ENCODE measurements at places on chromosomes 3 and 15. TPM values are rescaled to one million over a fixed set of nuclear protein-coding genes. Genes with fewer than 3 reads are reported as not detected.
A peak's percentile ranks its signal among the peaks of the same experiment; 100 is the strongest.

- peaks cover 10% of the 10 kb centered on the region for H3K4me1 ChIP-seq
- DNase-seq: peak; percentile 25
- no peaks in the 10 kb centered on the region for H3K27me3 ChIP-seq
Observed at GRCh38 chr3:71684757-71685386, 40.3 kb downstream of the EIF4E3 start.

- no peak for DNase-seq
- no peak overlapping the region for H3K27ac ChIP-seq
- no peak overlapping the region for H3K4me3 ChIP-seq
- H3K36me3 ChIP-seq: peaks cover 60% of the 10 kb centered on the region
Observed at GRCh38 chr15:100572362-100572983, 29.5 kb downstream of the LINS1 start.

DNA sequence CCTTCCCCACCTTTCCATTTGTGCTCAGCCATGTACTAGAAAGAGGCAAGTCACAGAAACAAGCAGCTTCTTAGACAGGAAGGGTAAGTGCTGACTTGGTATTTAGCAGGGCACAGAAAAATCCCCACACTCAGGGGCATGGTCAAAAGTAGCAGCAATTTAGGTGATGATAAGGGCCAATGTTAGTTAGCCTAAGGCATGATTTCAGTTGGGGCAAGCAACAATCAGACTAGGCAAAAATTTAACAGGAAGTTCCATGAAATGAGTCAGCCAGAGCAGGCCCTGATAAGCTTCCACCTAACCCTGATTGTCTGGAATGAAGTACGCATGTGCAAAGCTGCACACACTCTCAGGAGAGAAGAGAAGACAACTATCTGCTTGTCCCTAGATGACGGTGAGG is 423.4 kb upstream of the UBE2E2 start:
- DNase-seq: no peak
- H3K4me3 ChIP-seq: no peak overlapping the region
- no peaks in the 10 kb centered on the region for H3K27me3 ChIP-seq
- H3K36me3 ChIP-seq: no peaks in the 10 kb centered on the region
- no peaks in the 10 kb centered on the region for H3K4me1 ChIP-seq

DNA sequence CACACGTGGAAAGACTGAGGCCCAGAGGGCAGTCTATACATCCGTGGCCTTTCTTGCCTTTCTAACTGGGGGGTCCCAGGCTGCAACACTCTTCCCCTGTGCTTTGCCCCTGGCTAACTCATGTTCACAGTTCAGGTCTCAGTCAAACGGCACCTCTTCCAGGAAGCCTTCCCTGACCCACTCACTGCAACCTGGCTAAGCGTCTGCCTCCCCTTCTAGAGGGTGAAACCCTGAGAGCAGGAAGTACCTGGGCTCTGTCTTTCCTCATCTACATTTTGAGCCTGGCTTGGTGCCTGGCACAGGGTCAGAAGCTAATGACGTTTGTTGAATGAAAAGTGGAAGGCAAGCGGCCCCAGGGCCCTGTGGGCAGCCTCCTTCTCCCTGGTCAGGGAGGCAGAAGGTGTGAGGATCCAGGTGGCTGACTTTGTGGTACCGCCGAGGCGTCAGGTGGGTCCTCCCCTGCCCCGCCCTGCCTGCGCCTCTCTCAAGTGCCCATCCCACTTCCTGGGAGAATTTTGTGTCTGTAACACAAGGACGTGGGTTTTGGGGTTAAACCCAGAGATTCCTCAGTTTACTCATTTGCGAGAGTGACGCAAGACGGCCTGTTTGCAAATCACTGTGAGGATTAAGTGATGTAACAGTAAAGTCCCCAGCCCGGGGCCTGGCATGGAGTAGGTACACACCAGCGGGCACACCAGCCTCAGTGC is 32.1 kb downstream of the DNASE1L3 start:
- H3K36me3 ChIP-seq: no peaks in the 10 kb centered on the region
- peaks cover 36% of the 10 kb centered on the region for H3K4me1 ChIP-seq
- no peaks in the 10 kb centered on the region for H3K27me3 ChIP-seq

GRCh38 chr3:134378384-134378783 is 4.1 kb upstream of the AMOTL2 start:
- H3K4me3 ChIP-seq: no peak overlapping the region
- H3K27me3 ChIP-seq: no peaks in the 10 kb centered on the region
- H3K27ac ChIP-seq: no peak overlapping the region
- peaks cover 25% of the 10 kb centered on the region for H3K4me1 ChIP-seq

DNA sequence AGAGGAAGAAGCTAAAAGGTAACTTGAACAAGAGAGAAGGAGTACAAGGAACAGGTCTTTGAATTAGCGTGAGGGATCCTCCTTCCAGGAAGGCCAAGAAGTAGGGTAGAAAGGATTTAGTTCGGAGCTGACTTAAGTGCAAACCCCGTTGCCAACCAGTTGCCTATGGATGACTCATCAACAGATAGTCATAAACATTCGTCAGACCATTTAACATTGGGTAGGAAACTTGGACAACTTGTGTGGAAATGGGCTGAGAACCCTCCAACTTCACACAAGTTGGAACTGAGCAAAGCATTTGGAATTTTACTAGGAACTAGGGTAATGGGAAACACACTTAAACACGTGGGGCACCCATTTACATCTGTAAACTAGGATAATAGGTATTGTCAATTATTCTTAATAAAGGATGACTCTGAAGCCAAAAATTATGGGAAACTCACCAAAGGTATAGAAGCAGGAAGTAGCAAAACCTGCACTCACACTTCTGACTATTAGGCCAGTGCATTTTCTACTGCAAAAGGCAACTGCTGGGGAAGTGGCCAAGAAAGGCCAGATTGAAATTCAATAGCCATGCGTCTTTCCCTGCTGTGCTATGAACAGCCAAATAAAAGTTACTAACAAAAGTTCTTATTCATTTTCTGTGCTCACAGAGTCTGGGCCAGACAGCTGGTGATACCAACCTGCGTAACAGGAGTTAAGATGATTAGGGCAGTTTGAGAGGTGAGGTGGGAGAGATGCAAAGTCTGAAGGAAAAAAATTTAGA is 174.5 kb upstream of the TMC3 start:
- no peak overlapping the region for H3K27ac ChIP-seq
- H3K4me3 ChIP-seq: no peak overlapping the region
- H3K36me3 ChIP-seq: no peaks in the 10 kb centered on the region
- no peaks in the 10 kb centered on the region for H3K27me3 ChIP-seq

DNA sequence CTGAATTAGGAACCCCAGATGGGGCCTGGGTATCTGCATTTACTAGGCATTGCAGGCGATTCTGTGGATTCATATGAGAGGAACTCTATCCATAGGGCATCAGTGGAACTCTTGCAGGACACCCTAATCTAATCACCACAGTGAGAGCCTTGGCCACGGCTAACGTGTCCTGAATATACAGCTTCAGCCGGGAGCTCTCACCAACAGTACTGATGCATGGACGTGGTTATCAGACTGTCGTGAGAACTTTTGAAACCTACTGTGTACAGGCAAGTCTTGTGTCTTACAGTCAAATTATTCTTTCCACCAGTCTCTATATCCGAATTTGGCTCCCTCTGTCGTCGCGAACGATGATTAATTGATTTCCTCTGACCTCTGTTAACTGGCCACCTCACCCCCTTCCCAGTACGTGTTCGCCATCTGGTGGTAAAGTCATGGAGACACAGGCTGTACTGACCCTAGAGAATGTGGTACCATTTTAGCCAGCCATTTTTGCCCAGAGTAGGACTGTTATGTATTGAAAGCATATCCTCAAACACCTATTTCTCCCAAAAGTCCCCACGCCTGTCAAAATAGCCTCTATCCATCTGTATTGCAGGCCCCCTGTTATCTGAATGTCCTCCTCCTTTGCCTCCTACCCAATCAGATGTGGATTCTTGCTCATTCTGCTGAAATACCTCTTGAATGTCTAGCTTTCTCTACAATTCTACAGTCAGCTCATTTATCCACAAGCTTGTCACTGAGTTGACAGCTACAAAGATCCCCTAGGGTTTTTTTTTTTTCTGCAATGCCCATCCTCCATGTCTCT is 39.7 kb downstream of the GLDN start:
- H3K4me1 ChIP-seq: peaks cover 14% of the 10 kb centered on the region
- no peak overlapping the region for H3K27ac ChIP-seq
- H3K27me3 ChIP-seq: no peaks in the 10 kb centered on the region
- peak; percentile 67 for DNase-seq

- H3K36me3 ChIP-seq: no peaks in the 10 kb centered on the region
- no peak overlapping the region for H3K27ac ChIP-seq
- no peaks in the 10 kb centered on the region for H3K27me3 ChIP-seq
- no peak overlapping the region for H3K4me3 ChIP-seq
- no peak for DNase-seq
- H3K4me1 ChIP-seq: peaks cover 56% of the 10 kb centered on the region
Observed at GRCh38 chr3:61600195-61600594, 38.8 kb downstream of the PTPRG start.

DNA sequence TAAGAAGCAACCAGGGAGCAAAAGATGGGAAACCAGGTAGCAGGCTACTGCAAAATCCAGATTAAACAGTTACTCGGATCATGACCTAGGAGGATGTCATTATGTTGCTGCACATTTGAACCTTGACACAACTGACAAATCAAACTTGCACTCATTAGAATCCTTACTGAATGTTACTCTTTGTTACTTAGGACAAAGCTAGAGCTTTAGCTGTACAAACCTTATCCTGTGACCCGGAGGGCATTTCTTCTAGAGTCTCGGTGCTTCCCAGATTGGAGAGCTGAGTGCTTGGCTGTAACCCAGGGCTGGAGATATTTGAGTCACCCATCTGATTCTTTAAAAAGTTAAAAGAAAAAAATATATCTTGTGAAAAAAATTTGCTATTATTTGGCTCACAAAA is 43.4 kb downstream of the DCP1A start:
- no peak for DNase-seq
- H3K4me3 ChIP-seq: no peak overlapping the region
- peaks cover 74% of the 10 kb centered on the region for H3K36me3 ChIP-seq
- peak overlapping the region; percentile 60 for H3K27ac ChIP-seq
- peaks cover 26% of the 10 kb centered on the region for H3K4me1 ChIP-seq
- H3K27me3 ChIP-seq: no peaks in the 10 kb centered on the region

GRCh38 chr3:177724020-177724638 is 526.8 kb upstream of the TBL1XR1 start:
- peak; percentile 71 for DNase-seq
- H3K4me1 ChIP-seq: peaks cover 47% of the 10 kb centered on the region
- no peak overlapping the region for H3K4me3 ChIP-seq
- H3K27ac ChIP-seq: peak overlapping the region; percentile 67
- H3K36me3 ChIP-seq: no peaks in the 10 kb centered on the region

GRCh38 chr3:169072494-169072893 is 591.0 kb downstream of the MECOM start:
- H3K27ac ChIP-seq: no peak overlapping the region
- H3K27me3 ChIP-seq: no peaks in the 10 kb centered on the region
- no peak for DNase-seq
- no peak overlapping the region for H3K4me3 ChIP-seq

DNA sequence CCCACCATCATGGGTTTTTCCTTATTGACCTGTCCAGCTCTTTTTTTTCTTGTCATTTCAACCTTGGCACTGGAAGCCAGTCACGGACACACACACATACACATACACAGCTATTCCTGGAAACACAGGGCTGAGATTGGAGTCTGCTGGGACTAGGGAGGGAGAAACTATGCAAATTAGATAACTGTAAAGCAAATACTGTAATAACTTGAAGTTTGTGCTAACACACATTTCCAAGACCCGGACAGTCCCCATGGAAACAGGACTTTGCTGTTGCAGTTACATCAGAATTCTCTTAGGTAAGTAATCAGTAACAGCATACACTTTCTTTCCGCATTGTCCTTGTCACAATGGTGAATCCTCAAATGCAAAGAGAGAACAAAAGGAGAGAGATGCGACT is 304.4 kb downstream of the KBTBD8 start:
- DNase-seq: no peak
- H3K4me3 ChIP-seq: no peak overlapping the region
- no peak overlapping the region for H3K27ac ChIP-seq

DNA sequence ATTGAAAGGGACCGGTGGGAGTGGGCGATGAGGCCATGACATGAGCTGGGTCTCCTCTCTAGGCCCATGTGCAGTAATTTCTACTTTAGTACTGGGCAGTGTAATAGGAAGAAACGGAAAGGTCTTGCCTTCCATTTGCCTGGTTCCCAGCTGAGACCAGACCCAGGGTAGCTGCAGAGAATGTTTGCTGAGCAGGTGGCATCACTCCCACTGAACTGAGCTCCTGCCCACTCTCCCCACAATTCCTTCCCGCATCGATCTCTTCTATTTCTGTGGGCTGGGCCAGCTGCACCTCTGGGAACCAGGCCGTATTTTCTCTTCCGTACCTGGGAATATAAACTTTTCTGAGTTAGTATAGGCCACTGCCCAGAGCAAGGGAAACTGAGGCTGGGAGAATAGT is 15.8 kb downstream of the ESYT3 start:
- no peaks in the 10 kb centered on the region for H3K4me1 ChIP-seq
- H3K27ac ChIP-seq: no peak overlapping the region
- H3K36me3 ChIP-seq: no peaks in the 10 kb centered on the region
- no peaks in the 10 kb centered on the region for H3K27me3 ChIP-seq
- H3K4me3 ChIP-seq: no peak overlapping the region

DNA sequence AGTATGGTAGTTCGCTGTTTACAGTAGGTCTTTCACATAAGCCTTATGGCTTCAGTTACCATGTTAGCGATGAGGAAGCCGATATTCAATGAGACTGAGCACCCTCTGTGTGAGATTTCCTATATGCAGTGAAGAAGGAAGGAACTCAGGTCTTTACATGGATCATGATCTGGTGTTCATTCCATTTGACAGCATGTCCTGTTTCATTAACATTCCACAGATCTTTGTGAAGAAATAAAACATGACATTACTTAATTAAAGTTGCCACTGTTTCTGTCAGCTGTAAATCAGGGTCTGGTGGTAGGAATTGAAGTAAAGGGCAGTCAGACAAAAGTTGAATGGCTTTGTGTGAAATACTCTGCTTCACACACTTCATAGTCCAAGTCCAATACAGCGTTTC is 768.6 kb downstream of the ZPLD1 start:
- DNase-seq: no peak
- H3K4me1 ChIP-seq: no peaks in the 10 kb centered on the region
- H3K27ac ChIP-seq: no peak overlapping the region
- H3K27me3 ChIP-seq: no peaks in the 10 kb centered on the region

GRCh38 chr15:92048739-92049138 is 195.2 kb downstream of the SLCO3A1 start:
- no peak overlapping the region for H3K4me3 ChIP-seq
- no peaks in the 10 kb centered on the region for H3K27me3 ChIP-seq
- H3K36me3 ChIP-seq: no peaks in the 10 kb centered on the region
- H3K4me1 ChIP-seq: peaks cover 49% of the 10 kb centered on the region
- no peak for DNase-seq

DNA sequence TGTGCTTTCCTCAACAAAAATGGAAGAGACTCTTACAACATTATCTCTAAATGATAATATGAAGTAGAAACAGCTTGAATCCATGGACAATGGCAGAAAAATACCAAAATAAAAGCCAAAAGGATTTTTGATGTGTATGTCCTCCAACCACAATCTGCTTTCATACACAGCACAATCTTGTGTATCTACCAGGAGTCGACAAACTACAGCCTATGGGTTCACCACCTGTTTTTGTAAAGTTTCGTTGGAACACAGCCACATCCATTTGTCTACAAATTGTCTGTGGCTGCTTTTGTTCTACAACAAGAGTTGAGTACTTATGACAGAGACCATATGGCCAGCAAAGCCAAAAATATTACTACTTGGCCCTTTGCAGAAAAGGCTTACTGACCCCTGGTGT is 88.7 kb upstream of the UBE2E2 start:
- no peak for DNase-seq
- H3K27me3 ChIP-seq: no peaks in the 10 kb centered on the region
- H3K36me3 ChIP-seq: no peaks in the 10 kb centered on the region
- H3K27ac ChIP-seq: no peak overlapping the region
- H3K4me3 ChIP-seq: no peak overlapping the region

The TATDN2 gene
- total RNA-seq: 14.7 TPM

The GOLGA8R gene
- total RNA-seq: 4.3 TPM

The SPSB4 gene
- total RNA-seq: 6.3 TPM

The C3orf20 gene
- total RNA-seq: 0.14 TPM

The SH2D7 gene
- not detected for total RNA-seq

The VIPR1 gene
- total RNA-seq: 3.3 TPM

The GLDN gene
- total RNA-seq: 9.6 TPM

The ANKRD63 gene
- total RNA-seq: not detected

The MYH15 gene
- total RNA-seq: 0.16 TPM
